ENCODE measurements at places on chromosomes 12 and 14. TPM values are rescaled to one million over a fixed set of nuclear protein-coding genes. Genes with fewer than 3 reads are reported as not detected.

The ACVRL1 gene
- total RNA-seq, result 16.2 TPM

The RHEBL1 gene
- total RNA-seq, result 3.3 TPM

The ACSS3 gene
- total RNA-seq, result 32.7 TPM

The BDKRB2 gene
- total RNA-seq, result 1.5 TPM

The APOF gene
- total RNA-seq, result not detected

The CLEC4D gene
- not detected for total RNA-seq

DNA sequence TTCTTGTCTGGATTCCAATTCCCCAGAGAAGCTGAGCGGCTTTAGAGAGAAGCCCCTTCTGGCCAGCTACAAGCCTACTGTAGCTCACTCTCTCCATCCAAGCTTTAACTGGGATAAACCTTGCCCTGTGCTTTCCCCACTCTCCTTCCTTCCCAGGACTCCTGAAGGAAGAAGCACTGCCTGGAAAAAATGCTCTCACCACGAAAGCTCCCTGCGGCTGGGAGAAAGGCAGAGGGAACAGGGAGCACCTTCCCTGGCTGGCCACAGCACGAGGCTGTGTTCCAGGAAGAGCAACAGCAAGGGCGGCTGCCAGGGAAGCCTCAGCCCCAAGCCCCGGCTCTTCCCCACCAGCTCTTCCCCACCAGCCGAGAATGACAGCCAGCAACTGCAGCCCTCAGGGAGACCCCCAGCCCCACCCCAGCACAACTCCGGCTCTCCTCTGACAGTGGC, 40.8 kb upstream of the PNMA1 start:
- DNase-seq, result no peak

GRCh38 chr14:70416725-70417349, at the start of gene SYNJ2BP:
Gene SYNJ2BP (minus strand): TSS chr14:70417090. CDS start chr14:70416963, 127 bp downstream.
- peak; percentile 79 for DNase-seq

DNA sequence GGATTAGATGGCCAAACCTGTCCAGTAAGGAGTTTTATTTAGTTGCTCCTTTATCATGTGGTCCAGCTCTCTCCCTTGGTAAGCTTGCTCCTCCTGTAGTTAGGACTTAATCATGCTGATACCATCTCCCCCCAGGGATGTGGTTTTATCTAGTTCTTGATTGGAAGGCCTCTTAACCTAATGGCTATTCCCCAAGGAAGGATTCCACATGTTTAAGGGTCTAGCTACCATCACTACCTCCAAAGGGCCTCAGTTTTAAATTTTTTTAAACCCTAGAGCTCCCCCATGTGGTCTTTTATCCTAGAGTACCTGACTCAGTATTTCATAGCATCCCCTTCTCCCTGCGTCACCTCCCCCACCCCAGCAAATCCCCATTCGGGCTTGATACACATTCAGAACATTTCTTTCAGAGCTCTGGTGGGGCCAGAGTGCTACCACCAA, 22.5 kb downstream of the MAP3K12 start:
- DNase-seq, result no peak

- DNase-seq, result no peak
Measured at GRCh38 chr12:56645201-56645716, 525 bp downstream of the ATP5F1B start.

- DNase-seq, result no peak
Measured at GRCh38 chr12:85829391-85829790, 6.8 kb downstream of the RASSF9 start.

DNA sequence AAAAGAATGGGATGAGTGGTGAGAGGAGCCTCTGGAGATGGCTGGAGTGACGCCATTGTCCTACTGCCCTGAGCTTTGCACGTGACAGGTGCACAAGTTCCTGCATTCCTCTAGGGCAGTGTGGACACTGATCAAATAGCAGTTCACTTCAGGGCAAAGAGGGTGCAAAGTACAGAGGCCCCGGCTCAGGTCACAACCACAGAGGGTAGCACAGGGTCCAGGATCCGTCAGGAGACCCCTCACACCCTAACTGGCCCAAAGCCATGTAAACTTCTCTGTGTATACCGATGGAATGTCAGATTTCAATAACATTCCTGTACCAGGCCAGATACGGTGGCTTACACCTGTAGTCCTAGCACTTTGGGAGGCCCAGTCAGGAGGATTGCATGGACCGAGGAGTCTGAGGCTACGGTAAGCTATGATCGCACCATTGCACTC, 10.4 kb upstream of the FBLN5 start:
- DNase-seq, result no peak

- DNase-seq, result no peak
Measured at GRCh38 chr12:87815771-87816585, 213.2 kb downstream of the C12orf50 start.

DNA sequence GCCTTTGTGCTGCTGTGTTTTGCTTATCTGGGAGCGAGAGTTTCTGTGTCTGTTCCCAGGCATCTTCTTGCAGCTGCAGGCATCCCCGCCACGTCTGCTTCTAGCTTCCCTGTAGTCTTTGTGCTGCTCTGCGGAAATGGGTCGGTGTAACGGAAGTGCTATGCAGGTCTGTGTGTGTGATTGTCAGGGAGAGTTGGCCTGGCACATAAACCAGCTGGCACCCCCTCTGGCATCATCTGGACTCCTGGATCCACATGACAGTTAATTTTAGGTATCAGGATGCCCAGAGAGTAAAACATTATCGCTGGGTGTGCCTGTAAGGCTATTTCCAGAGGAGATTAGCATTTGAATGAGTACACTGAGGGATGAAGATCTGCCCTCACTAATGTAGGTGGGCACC, 9.4 kb upstream of the OASL start:
- no peak for DNase-seq

GRCh38 chr14:67622675-67623074, 3.0 kb downstream of the ARG2 start:
- peak; percentile 61 for DNase-seq

GRCh38 chr14:77421201-77421600, 2.1 kb downstream of the NOXRED1 start:
- DNase-seq, result no peak

DNA sequence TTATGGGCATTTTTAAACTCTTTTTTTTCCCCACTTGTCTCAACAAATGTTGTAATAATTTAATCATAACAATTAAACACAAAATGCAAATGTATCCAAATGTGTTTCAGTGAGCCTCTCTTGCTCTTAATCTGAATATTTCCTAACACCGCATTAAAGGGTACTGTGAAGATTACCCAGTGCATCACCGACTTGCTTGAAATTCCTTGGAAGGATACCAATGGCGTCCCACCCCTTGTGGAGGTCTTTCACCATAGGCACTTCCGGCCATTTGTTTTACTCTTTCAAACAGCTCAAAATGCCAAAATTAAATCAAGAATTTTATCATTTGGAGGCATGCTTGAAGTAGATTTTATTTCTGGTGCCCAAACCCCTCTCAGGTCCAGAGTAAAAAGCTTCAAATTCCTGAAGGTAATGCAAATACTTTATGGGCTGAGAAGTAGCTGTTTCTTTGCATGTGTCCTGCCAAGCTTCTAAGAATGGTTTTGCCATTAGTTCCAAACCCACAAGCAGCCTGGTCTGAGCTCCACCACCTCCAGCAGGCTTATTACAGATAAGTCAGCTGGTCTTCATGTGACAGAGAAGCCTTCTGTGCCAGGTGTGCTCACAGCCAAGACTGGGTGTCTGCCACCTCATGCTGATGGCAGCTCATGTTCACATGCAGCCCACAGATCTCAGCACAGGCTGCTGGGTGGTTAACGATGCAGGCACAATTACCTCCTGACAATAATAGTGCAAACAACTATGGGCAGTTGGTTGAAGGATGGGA, 16.4 kb upstream of the NUDT4 start:
- peak; percentile 73 for DNase-seq

DNA sequence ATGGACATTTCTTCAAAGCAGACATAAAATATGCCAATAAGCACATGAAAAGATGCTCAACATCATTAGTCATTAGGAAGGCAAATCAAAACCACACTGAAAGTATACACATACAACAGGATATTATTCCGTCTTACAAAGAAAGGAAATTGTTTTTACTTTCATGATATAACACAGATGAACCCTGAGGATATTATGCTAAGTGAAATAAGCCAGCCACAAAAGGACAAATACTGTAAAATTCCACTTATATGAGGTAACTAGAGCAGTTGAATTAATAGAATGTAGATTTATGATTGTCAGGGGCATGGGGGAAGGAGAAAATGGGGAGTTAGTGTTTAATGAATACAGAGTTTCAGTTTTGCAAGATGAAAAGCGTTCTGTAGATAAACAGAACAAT, 4.2 kb downstream of the ACYP1 start:
- DNase-seq, result no peak

- no peak for DNase-seq
Measured at GRCh38 chr12:32600681-32601080, 78.4 kb upstream of the DNM1L start.

DNA sequence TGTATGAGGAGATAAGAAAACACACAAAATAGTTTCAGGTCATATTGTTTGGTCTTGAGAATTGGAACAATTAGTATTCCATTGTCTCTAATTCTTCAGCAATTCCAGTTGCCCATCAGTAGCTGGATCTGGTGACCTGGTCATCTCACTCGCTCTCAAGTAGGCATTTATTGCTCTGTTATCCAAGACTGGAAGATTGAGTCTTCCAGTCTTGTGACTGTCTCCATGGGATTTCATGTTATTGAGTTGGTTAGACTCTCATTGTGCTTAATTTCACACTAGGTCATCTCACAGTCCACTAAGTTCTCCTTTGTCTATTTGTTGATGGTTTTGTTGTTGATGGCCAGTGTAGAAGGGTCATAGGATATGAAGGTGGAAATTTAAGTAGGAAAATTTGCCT, 47.5 kb downstream of the FBXO34 start:
- DNase-seq, result no peak

DNA sequence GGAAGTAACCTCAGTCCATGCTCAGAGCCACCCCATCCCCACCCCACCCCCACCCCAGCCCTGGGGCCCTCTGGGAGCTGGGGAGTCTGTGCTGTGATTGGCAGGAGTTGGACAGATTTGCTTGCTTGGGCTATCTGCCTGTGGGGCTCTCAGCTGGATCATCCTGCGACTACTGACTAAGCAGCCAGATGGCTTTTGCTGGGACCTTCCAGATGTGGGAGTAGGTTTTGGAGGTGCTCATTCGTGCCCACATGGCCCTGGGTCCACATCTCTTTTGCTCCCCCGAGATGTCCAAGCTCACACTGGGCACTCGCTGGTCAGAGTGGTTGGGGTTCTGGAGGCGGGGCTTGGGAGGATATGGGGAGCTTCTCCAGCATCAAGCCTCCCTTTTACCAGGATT, 138.9 kb downstream of the TSPAN9 start:
- no peak for DNase-seq

DNA sequence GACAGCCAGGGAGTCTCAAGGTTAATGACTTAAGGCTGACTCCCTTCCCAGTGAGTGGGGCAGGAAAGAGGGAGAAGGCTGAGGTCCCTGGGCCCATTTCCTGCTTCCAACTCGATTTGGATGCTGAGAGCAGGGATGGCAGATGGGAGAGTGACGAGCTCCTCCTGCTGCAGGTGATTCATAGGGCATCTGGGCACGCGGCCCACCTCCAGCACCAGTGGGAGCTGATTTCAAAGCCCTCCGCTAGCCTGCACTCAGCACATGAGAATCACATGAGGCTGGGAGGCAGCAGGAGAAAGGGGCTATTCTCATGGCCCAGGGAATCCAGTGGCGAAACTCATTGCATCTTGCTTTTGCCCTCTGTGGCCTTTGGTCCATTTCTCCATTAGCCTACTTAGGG, 90.8 kb downstream of the SSPN start:
- DNase-seq, result peak; percentile 38

- DNase-seq, result no peak
Measured at GRCh38 chr12:88960213-88960878, 380.1 kb upstream of the KITLG start.

- DNase-seq, result no peak
Measured at GRCh38 chr12:128727999-128728398, 95.8 kb downstream of the SLC15A4 start.

- DNase-seq, result no peak
Measured at GRCh38 chr14:90451443-90451842, 54.6 kb downstream of the CALM1 start.

DNA sequence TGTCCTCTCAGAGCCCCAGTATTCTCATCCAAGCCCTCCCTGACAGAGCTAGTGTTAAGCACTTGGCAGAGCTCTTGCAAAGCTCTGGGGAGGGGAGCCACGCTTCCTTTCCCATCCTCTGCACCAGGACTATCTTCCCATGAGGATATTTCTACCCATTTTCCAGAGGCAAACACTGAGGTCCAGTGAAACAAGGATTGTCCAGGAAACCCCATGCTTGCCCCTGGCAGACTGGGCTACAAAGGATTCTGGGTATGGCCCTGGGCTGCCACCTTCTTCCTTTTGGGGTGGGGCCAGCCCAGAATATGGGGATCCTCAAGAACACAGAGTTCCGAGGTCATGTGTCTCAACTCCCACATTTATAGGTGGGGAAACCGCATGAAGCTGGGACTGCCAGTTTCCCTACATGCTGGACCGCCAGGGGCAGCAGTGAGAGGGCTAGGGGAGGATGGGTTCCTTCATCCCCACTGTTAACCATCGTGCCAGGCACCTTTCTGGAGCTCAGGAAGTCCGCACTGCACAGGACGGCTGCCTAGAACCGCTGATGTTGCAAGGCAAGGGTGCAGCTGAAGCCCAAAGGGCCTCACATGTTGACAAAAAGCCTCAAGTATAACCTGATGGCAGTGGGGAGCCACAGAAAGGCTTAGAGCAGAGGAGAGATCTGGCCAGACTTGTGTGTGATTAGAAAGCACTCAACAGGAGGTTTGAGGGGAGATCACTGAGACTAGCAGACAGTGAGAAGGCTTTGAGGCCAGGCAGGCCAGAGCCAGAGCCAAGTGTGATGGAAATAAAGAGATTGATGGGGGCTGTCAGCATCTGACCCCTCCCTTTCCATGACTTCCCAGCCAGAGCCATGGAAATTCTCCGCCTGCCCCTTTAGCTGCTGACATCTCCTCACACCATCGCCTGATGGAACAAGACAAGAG, 5.5 kb upstream of the CCDC85C start:
- DNase-seq, result no peak

DNA sequence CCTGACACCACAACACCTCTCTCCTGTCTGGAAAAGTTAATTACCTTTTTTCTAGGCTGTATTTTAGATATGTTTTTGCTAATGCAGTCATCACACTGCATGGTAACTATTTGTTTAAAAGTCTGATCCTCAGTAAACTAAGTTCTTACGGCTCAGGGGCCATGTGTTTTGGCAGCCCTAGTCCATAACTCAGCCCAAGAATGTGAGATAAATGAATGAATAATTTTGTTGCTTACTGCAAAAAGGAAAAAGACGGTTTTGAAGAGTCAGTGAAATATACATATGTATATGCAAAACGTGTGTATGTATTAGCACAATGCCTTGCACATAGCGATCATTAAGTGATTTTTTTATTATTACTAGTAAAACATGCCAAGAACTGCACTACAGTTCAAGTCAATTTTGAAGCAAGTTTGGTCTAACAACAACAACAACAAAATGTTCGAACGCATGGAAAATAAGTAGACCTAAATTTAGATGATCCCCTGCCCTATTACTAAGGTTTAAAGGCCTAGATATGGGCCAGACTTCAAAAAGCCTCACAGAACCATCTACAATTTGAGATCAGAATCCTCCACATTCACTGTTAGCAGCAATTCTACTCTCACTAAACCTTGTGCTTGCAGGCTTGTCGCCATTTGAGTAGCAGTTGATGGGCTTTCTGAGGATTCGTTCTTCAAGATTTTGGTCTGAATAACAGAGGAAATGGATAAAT, 140.0 kb downstream of the NDUFA12 start:
- no peak for DNase-seq

- DNase-seq, result no peak
Measured at GRCh38 chr12:115898670-115899069, 378.8 kb downstream of the MED13L start.
